CD4-positive, alpha-beta T cell treated with Interleukin-15 for 4 hours (primary cell): ENCODE measurements at places on chromosomes 11 and 22.

DNA sequence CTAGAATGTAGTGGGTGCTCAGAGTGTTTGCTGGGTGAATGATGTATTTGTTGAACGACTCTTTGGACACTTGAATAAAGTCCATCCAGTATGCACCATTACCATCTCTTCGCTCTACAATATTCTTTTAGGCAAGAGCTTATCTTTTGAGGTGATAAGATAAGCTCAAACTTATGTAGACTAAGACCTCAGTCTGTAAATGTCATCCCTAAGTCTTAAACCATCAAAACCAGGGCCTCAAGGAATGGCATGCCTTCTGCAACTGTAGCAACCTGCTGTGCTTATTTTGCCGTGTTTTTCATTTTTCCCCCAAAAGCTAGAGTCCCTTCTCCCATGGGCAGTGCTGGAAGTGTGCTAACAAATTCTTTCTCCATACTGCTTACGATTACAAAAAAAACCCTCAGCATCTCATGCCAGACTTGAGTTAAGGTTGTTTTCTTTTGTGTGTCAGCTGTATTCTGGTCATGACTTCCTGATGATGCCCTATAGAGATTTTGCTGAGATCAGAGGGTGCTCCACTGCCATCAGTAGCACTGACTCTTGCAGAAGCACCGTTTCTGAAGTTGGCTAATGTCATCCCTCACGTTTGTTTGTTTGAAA, 27.8 kb downstream of the LIMK2 start:
- no peak for DNase-seq

DNA sequence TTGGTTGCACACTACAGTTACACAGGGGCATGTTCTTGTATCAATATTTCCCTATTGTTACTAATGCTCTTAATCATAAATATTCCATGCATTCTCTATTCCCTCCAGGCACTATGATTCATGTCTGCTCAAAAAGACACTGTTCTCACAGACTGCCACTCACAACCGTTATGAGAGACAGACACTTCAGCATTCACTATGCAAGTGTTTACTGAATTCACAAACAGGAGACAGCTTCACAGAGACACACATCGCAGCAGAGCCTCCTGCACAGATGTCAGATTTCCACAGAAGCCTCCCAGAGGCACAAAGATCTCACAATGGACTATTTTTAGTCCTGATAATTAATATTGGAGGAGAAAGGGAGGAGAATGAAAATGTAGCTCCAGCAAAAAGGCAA, 930.4 kb downstream of the OPCML start:
- no peak for DNase-seq

GRCh38 chr11:13761250-13761649, 92.8 kb downstream of the FAR1 start:
- DNase-seq: no peak

- DNase-seq: no peak
Measured at GRCh38 chr11:134577751-134578395, 165.8 kb upstream of the B3GAT1 start.

- DNase-seq: no peak
Measured at GRCh38 chr11:66886671-66887221, 29.9 kb downstream of the LRFN4 start.
